ENCODE measurements at places on chromosomes 5 and 9.
A peak's percentile ranks its signal among the peaks of the same experiment; 100 is the strongest.

DNA sequence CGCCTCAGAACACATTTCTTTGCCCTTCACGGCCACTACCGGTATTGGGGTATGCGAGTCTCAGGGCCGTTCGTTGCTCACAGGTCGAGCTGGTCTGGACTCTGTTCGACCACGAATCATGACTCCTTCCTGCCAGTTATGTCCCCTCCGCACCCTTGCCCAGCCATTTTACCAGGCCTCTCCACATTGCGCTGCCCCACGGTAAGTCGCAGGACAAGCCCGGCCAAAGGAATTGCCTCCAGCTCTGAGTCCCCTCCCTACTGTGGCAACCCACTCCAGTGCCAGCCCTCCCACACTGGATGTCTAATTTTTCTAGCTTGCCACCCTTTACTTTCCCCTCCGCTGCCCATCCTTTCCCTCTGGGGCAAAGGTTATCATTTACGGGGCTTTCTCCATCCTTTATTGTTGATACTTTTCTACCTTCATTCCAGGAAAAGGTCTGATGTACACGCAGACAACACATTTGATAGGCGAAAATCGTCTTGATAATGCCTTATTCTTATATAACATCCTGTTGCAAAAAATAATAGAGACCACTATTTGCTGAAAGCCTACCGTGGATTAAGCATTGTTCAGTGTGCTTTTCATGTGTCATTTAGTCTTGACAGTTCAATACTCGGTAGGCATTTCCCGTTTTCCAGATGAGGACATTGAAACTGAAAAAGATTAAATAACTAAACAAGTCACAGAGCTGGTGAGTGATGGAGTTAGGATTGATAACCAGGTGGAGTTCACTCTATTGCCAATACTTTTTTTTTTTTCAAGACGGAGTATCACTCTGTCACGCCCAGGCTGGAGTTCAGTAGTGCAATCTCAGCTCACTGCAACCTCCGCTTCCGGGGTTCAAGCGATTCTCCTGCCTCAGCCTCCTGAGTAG is 958 bp upstream of the HSPA5 start:
- DNase-seq = no peak

DNA sequence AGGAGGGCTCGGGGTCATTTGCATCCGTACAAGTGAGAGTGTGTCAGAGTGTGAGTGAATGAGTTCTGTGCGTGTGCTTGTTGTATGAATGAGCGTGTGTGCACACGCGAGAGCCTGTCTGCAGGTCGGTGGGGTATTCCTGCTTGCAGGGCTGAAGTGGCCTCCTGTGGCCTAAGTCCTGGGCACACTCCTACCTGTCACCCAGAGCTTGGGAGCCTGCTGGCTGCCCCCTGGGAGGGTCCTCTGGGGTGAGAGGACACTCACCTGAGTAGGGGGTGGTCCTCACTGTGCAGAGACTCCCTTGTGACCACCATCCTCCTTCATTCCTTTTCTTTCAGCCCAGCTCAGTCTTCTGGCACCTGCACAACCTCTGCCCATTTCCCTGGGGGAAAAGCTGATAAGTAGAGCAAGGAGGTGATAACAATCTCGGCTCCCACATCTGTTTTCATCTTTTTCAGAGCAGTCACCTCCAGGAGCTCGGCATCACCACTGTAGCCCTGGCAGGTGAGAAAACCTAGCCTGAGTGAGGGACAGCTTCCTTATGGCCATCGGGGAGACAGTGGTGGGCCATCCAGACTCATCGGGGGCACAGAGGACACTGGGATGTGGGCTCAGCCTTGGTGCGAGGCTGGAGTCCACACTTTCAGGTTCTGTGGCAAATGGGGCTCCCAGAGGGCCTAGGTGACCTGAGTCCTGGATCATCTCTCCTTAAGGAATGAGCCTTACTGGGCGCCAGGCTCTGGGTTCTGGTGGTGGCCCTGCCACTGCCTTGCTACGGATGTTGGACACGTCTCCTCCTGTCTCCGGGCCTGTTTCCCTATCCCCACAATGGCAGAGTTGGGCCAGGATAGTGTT is 38.7 kb upstream of the SYNPO start:
- no peak for DNase-seq

- peak; percentile 77 for DNase-seq
Observed at GRCh38 chr5:92907938-92908606, 672.9 kb downstream of the NR2F1-AS1 start.

- DNase-seq = no peak
Observed at GRCh38 chr9:94946256-94946655, 219.8 kb downstream of the AOPEP start.

DNA sequence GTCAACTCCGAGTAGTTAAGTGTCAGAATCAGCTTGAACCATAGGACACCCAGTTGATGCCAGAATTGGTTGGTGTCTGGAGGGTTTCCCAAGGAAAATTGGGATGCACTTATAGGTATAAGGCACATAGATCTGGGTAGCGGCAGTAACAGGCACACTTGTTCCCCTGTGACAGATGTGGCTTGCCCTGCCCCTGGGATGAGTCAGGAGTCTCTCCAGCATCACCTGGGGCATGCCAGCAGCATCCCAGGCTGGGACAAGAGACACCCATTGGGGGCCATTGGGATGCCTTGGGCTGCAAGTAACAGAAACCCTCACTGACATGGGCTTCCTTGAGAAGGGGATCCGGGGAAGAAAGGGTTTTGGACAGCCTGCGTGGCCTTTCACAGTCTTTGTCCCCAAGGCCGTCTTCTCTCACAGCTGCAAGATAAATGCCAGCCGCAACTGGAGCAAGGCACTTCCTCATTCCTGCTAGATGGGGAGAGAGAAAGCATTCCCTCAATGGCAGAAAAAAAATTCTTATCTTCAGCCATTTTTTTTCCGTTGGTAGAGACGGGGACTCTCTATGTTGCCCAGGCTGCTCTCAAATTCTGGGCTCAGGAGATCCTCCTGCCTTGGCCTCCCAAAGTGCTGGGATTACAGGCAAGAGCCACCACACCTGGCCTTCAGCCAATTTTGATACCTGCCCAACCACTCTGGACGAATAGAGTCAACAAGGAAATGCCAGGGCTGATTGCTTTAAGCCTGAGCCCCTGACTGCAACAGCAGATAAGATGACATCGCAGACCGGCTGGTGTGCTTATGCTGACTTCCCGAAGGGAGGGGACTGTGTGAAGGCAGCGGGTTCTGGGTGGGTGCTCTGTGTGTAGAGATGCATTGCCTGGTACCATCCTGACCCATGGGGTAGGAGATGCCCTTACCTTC is 13.3 kb upstream of the RNF130 start:
- no peak for DNase-seq

- peak; percentile 98 for DNase-seq
Observed at GRCh38 chr9:70419556-70420440, 5.3 kb upstream of the KLF9 start.

GRCh38 chr5:132901036-132901435 is 27.6 kb downstream of the LEAP2 start:
- no peak for DNase-seq

GRCh38 chr5:81239613-81240012 is 6.5 kb downstream of the CKMT2 start:
- no peak for DNase-seq

DNA sequence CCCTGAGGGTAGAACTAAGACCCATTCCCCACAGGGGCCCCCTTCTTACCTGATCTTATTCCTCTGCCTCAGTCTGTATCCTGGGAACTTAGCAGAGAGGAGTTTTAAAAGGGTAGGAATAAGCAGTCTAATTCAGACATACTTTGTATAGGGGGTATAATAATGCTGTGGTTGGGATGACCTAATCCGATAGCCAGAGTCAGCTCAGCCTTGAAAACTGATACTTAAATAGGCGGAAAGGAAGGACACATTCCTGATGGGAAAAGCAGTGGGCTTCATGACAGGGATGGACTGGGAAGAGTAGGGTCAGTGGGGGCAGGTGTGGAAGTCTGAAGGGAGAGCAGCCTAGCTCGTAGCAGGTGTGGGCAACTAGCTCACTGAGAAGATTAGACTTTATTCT is 52.2 kb upstream of the TESK1 start:
- DNase-seq = peak; percentile 35

DNA sequence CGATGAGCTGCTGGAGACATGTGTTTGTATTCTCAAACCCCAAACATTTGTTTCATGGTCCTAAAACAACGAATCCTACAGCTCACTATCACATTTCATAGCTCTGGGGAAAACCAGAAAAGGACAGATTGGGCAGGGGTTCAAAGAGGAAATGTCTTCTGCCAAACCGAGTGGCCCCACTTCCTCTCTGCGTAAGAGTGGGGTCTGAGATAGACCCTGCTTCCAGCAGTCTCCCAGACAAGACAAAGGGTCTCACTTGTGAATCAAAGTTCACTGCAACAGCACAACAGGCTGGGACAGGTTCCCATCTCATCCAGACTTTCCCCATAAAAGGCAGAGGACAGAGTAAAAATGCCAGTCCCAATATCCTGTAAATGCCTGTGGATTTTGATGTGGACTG is 276.2 kb upstream of the SLC24A2 start:
- DNase-seq = no peak

DNA sequence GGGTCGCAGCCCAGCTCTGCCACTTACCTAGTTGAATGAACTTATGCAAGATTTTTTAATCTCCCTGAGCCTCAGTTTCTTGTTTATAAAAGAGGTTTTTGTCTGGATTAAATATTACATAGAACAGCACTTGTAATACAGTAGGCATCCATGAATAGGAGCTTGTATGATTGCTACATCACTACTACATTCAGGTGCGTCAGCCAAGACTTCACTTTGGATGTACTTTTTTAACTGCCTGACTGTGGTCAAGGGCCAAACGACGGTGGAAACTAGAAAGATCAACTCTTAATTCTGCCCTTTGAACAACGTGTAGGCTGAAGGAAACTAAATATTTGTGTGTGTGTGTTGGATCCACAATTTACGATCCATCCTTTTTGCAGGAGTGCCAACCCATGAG is 172.8 kb downstream of the RFK start:
- DNase-seq = no peak

DNA sequence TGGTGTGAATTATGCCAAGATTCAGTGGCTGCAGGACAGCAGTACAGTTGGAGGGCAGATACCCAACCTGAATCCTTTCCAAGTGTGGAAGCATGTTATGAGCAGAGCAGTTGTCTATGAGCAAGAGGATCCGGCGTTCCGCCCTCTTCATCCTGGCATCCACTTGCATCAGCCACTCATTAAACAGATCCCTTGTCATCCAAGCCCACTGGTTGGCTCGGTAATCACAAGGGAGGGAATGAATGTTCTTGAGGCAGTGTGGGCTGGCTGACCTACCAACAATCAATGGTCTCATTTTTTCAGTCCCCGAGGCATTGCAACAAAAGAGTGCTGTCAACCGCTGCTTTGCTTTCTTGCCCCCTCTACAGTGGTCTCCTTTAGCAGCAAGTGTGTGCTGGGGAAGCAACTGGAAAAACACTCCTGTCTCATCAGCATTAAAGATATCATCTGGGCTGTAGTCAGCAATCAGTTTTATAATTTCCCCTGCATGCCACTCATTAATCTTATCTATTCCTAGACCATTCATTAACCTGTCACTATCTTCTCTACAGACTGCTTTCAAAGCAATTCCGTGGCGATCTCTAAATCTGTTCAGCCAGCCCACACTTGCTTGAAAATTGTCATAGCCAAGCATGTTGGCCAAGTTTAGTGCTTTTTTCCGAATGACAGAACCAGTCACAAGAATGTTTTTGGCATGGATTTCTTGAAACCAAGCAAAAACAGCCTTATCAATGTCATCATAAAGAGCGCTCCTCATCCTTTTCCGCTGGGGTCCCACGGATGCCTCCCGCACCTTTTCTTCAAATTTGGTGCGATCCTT is 4.9 kb downstream of the TIGD6 start:
- DNase-seq = no peak

DNA sequence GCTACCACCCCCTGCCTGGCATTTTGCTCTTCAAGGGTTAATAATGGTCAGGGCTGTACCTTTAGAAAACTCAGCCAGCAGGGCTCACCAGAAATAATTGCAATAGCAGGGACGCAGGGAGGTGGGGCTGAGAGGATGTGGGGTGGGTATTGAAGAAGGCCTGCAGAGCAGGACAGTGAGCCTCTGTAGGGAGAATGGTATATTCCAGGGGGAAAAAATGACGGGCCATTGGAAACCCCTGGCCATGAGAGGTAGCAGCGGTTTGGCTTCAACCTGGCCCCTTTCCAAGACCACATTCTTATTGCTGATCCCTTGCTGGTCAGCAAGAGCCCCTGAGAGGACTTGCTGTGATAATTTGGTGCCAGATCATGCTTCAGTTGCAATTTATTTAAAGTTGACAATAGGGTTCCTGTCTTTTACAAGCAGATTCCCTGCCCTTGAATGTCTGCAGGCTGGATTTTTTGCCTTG is 36.7 kb upstream of the CTNNA1 start:
- DNase-seq = no peak

GRCh38 chr5:56766926-56767325 is 48.4 kb upstream of the MAP3K1 start:
- no peak for DNase-seq

DNA sequence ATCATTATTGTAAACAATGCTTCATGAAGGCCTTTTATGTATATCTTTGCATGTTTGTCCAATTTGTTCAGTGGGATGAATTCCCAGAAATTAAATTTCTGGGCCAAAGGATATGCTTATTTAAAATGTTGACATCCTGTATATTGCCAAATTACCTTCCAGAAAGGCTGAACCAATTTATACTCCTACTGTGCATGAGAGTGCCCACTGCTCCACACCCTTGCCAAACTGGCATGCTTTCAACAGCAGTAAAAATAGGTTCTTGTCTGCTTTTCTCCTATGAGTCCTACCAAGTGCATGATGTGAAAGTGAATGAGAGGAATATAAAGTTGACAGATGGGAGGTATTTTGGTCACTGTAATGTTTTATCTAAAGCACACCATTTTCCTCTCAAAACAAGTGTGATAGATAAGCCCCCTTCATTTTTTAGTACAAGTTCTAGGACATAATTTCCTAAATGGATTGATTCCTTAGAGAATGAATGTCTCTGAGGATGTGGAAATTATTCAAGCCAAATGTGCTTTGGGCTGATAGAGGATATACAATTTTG is 70.5 kb upstream of the ERBIN start:
- no peak for DNase-seq

- DNase-seq = no peak
Observed at GRCh38 chr5:3230254-3230653, 365.4 kb upstream of the IRX1 start.

DNA sequence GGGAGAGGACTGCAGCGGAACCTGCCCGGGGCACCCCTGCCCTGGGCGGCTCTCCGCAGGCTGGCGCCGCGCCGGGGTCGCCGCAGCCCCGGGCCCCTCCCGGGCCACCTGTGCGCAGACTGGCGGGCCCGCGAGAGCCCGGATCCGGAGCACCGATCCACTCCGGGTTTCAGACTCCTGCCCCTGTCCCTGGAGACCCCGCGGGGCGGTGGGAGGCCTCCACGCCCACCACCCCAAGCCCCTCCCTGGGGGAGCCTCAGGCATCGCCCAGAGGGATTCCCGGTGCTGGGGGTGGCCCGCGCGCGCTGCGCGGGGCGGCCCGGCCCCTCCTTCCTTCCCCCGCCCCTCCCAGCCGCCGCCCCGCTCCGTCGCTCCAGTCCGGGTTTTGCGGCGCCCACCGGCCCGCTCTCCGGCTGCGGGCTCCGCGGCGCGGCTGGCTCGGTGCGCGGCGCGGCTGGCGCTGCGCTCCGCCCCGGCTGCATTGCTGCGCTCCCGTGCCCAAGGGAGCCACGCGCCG is at the start of gene UNC5A:
UNC5A (plus strand) TSS at position 479 of the 517 bp plus-strand sequence. CDS start 192 bp downstream, outside the sequence.
- peak; percentile 21 for DNase-seq

- DNase-seq = peak; percentile 82
Observed at GRCh38 chr9:117720555-117720954, 16.4 kb downstream of the TLR4 start.
